Activated CD4-positive, alpha-beta T cell treated with anti-CD3 and anti-CD28 coated beads, Interleukin-2, amount 10 ng/mL, durations not matched to agents 7 days and 5 days (primary cell): ENCODE measurements at places on chromosomes 2 and 18. TPM values are rescaled to one million over a fixed set of nuclear protein-coding genes. Genes with fewer than 3 reads are reported as not detected.

DNA sequence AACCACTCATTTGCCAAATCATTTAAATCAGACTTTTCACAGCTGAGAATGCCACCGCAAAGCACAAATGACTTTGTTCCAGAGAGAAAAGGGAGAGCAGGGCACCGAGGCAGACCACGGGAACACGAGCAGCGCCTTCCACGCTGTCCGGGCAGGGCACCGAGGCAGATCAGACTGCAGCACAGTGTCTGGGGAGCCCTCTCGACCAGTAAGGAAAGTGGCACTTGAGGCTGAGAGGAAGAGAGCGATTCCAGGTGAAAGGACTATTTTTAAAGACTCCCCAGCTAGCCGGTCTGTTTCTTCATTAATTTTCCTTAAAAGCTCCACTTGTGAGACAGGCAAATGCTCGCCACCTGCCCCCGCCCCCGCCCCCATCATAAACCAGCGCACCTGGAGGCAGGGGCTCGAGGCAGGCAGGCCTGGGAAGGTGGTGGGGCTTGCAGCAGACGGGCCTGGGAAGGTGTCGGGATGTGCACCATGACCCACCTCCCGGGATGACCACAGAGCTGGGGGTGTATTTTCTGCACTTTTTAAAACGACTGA is 80.9 kb upstream of the CTDP1 start:
- DNase-seq = no peak

- no peak for DNase-seq
These were observed 4.1 kb upstream of the MAT2A start for GRCh38 chr2:85534881-85535280.

DNA sequence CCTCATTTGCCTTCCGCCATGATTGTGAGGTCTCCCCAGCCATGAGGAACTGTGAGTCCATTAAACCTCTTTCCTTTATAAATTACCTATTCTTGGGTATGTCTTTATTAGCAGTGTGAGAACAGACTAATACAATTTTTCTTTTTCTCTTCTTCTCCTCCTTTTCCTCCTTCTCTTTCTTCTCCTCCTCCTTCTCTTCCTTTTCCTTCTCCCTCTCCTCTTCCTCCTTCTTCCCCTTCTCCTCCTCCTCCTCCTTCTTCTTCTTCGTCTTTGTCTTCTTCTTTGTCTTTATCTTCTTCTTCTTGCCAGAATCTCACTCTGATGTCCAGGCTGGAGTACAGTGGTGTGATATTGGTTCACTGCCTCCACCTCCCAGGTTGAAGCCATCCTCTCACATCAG is 20.2 kb downstream of the SKA1 start:
- DNase-seq = no peak

DNA sequence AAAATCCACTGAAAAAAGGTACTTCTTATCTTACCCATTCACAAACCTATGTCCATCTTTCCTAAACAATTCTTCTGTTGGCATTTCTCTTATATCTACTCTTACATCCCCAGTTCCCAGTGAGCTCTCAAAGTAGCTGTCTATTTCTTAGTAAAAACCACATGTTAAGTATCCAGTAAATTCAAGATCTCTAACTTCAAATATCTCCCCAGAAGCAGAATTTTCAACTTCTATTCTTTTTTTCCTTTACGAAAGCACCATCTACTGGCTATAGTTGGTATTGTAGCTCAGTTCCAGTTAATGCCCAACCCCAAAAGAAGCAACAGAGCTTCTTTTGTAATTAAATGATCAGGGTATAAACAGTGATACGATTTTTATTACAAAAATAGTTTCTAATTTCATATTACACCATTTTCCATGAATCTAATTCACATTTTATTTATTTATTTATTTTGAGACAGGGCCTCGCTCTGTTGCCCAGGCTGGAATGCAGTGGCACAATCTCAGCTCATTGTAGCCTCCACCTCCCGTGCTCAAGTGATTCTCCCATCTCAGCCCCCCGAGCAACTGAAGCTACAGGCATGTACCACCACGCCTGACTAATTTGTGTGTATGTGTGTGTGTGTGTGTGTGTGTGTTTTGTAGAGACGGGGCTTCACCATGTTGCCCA is 28.5 kb downstream of the HRH4 start:
- DNase-seq = peak; percentile 29

DNA sequence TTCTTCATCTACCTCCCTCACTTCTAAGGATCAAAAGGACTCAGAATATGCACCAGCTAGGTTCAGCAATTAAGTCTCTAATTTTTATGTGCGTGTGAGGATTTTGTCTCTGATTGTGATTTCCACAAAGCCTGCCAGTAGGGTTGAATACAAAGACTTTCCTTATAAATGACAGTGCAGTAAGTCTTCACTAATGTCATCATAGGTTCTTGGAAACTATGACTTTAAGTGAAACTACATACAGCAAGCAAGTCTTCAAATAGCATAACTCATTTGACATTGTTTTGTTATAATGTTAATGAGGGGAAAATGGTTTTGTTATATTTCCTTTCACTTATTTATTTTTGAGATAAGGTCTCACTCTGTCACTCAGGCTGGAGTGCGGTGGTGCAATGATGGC is 526.3 kb upstream of the DCC start:
- no peak for DNase-seq

GRCh38 chr2:180656455-180656847 is 324.0 kb upstream of the UBE2E3 start:
- DNase-seq = no peak

DNA sequence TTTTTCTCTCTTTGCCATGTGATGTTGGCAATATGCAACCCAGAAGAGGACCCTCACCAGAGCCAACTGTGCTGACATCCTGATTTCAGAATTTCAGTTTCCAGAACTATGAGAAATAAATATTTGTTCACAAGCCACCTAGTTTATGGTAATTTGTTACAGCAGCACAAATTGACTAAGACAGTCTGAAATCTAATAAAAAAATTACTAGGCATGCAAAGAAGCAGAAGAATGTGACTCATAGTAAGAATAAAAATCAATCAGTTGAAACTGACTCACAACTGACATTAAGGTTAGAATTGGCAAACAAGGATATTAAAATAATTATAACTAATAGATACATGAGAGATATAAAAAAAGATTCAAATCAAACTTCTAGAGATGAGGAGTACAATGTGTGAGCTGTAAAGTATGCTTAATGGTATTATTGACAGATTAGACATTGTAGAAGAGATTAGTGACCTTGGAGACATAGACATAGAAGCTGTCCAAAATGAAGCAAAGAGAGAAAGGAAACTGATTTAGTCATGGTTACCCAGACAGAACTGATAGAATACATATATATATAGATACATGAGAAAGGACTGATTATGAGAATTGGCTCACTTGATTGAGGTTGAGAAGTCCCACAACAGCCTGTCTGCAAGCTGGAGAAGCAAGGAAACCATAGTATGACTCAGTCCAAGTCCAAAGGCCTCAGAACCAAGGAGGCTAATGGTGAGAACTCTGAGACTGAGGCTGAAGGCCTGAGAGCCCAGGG is 27.8 kb upstream of the TTC39C start:
- DNase-seq = no peak

DNA sequence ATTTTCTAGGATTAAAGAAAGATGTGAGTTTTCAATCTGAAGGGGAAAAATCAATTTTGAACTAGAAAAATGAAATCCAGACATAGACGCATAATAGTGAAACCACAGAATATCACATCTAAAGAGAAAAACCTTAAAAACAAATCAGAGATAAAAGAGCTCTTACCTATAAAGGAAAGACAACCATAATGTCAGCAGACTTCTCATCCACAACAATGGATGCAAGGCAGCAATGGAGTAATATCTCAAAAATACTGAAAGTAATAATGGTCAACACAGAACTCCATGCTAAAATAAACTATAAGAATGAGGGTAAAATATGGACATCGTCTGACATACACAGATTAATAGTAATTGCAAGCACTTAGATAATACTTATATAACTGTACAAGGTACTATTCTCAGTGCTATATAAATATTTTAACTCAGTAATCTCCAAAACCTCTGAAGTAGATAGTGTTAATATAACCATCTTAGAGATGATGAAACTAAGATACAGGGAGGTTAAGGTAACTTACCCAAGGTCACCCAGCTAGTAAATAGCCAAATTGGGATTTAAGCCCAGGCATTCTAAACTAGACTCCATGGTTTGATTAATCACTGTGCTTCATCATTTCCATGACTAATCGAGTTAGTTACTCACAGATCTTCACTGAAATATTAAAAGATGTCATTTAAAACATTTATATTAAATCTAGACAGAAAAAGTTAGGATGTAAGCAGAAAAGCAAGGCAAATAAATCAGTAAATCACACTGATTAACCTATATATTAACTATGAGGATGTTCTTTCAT is 89.4 kb upstream of the SPTBN1 start:
- DNase-seq = no peak

The NT5C1B gene
- total RNA-seq = not detected

- no peak for DNase-seq
These were observed 15.6 kb upstream of the MC2R start for GRCh38 chr18:13930964-13931363.

The G6PC2 gene
- total RNA-seq = not detected

DNA sequence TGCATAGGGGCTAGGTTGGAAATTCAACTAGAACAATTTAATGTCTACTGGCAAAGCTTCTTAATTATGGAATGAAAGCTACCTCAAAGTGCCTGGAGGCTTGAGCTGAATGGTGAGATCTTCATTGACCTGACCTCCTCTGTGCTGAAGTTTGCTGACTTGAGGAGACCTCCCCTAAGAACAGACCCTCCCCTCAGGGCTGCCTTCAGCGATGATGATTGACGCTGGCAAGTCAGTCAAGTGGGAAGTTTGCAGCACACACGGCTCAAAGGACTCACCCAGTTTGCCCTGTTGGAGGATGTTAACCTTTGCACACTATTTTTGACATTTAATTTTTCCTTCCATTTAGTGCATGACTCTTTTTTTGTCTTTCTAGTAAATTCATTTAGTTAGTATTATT is 17.2 kb upstream of the POLE4 start:
- DNase-seq = no peak

DNA sequence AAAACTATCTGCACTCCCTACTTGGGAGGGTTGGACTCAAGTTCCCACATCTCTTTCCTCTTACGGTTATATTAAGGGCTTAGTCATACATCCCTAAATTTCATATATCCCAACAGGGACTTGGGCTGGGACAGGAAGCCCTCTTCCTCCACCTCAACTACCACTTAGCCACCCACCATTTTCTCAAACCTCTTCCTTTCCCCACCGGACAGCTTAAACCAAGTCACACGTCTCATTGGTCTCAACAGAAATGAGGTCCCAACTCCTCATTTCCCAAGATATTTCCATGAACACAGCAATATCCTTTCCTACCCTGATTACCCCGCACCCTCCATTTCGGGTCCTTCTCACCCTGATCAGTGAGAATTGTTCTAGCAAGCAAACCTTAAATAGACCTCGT is 736 bp downstream of the ZSCAN30 start:
- no peak for DNase-seq

The SERPINB13 gene
- total RNA-seq = not detected
